ENCODE measurements at places on chromosomes 6 and 20. TPM values are rescaled to one million over a fixed set of nuclear protein-coding genes. Genes with fewer than 3 reads are reported as not detected.

The CAGE1 gene
- under 0.01 TPM for total RNA-seq

The TNFRSF6B gene
- total RNA-seq: 144 TPM

The HCK gene
- total RNA-seq: not detected

The ATP6V1G2 gene
- 5.9 TPM for total RNA-seq

The ANKRD66 gene
- total RNA-seq: not detected

The TRIM31 gene
- total RNA-seq: not detected

The ULBP3 gene
- 4.7 TPM for total RNA-seq

The PMEPA1 gene
- total RNA-seq: 16.4 TPM

The SLC17A4 gene
- total RNA-seq: not detected

The EMILIN3 gene
- total RNA-seq: under 0.01 TPM

The BANF2 gene
- not detected for total RNA-seq

The ZKSCAN8 gene
- total RNA-seq: 8.7 TPM

Data from epithelial cell of alveolus of lung (primary cell).